Activated naive CD4-positive, alpha-beta T cell treated with anti-CD3 and anti-CD28 coated beads, Interleukin-2, amount 10 ng/mL, durations not matched to agents 7 days and 5 days (primary cell): ENCODE measurements at places on chromosomes 1 and 21.

GRCh38 chr1:84619383-84620102 is 45.3 kb upstream of the CTBS start:
- DNase-seq: no peak

- no peak for DNase-seq
These were observed 122.3 kb downstream of the SLC30A10 start for GRCh38 chr1:219806020-219806419.

DNA sequence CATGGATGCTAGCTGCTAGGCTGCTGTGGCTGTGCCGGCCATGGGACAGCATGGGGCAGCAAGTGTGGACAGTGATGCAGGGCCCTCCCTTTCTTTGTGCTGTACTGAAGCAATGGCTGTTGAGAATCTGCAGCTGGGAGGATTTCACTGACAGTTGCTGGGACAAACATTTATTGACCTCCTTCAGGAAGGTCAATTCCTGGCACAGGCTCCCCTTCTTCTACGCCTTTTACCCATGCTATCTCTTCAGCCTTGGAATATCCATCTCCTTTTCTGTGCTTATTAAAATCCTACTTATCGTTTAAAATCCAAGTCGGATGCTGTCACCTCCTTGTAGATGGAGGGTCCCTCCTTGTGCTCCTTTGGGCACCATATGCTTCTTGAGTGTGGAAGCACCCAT is 213.1 kb upstream of the USP24 start:
- DNase-seq: no peak

DNA sequence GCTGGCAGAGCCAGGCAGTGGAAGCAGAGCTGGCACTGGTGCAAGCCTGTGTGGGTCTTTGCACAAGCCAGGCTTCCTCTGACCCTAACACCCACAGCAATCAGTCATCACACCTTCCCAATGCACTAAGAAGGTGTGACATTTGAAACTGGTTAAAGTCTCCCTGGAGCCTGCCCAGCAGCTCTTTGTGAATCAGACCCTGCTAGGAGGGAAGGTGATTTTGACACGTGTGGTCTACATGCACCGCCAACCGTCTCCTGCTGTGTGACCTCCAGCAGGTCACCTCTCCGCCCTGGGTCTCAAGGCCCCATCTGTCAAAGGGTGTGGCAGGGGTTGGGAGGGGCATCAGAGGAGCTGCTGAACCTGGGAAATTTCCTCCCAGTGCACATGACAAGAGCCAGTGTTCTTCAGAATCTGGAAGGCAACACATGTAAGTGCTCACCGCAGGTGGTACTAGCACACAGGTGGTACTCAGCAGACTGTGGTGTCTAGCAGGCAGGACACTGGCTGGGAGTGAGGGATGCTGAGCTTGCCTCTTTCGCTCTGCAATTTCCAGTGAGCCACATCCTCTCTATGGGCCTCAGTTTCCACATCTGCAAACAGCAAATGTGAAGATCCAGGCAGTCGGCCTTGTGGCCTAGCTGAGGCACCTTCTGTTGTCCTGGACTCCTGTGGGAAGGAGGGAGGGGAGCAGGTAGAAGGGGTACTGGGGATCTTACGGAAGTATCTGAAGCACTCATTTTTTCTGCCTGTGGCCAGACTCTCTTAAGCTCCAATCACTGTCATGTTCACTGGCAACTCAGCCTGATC is 123.2 kb downstream of the DMRTB1 start:
- DNase-seq: no peak

GRCh38 chr1:116738673-116739370 is 15.4 kb upstream of the CD2 start:
- peak; percentile 69 for DNase-seq

DNA sequence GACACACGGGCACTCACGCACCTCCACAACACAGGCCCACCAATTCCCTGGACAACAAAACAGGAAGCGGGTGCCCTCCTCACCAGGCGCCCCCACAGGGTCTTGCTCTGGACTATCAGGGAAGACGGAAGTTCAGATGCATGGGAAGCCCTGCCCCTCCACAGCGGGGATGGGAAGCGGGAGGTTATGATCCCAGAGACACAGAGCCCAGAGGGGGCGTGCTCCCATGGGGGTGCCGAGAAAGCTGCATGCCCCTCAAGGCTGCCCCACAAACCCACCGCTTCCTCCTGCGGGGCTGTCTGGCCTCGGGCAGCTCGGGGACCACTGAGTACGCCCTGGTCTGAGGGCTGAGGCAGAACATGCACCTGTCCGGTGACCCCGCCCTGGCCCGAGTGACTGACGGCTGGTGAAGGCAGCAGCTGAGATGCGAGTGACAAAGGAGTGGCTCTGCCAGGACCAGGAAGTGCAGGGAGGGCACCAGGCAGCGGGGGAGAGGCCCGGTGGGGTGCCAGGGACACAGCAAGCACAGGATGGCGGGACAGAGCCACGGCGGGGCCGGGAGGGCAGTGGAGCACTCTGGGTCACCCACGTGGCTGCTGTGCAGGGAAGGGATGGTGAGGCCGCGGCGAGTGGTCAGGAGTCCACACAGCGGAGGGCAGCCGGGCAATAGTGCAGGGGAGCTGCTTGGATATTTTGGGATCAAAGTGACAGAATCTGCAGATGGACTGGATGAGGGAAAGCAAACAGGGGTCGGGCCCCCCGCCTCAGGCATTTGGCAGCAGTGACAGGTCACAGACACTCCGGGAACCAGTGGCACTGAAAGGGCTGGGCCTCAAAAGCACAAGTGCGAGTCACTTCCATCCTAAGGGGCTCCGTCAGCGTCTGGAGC is 18.6 kb downstream of the NADK start:
- no peak for DNase-seq

GRCh38 chr1:167441222-167441621 is 77.1 kb downstream of the CD247 start:
- DNase-seq: no peak

DNA sequence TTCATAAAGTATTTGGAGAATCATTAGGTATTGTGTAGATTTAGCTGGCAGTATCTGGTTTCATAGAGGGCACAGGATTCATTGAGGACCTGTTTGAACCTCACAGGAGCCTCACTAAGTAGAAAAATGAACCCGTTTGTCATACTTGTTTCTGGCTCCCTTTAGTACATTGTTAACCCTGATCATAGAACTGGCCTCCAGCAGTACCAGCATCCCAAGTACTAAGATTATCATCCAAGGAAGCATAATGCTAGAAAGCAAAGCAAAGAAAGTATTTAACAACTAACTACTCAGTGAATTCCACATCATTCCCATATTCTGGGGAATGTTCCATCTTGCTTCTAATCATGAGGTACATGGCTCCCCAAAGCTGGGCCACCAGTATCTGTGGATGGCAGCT is 54.9 kb downstream of the IVNS1ABP start:
- no peak for DNase-seq

- no peak for DNase-seq
These were observed 120.8 kb upstream of the TNR start for GRCh38 chr1:175864183-175864582.

DNA sequence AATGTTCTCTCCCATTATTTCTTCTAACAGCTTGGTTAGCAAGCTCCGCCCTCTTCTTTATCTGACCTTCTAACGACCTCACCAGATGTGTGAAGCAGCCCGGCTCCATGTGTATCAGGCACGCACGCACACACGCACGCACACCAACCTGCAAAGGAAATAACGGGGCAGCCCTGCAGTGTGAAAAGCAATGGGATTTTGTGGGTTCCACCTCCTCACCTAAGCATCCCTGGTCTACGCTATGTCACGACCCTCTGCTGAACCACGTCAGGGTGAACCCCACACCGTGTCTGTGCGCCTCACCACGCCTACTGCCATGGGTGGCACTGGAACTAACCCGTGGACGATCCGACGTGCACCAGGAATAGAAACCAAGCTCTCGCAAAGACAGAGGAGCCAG is 10.4 kb downstream of the SSU72 start:
- DNase-seq: no peak

DNA sequence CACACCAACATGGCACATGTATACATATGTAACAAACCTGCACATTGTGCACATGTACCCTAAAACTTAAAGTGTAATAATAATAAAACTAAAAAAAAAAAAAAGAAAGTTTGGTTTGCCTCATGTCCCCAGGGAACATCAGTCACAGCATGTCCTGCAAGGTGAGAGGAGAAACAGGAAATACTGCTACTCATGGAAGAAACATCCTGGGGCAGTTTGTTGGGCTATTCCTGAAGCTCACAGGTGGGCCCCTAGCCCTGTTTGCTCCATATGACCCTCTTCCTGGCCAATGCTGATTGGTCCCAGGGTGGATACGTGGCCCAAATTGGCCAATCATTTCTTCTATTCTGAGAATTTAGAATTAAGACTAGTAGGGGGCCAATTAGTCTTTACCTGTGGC is 103.4 kb upstream of the ADAR start:
- no peak for DNase-seq
